CD4-positive, CD25-positive, alpha-beta regulatory T cell (primary cell): ENCODE measurements at places on chromosomes 3 and 15.

DNA sequence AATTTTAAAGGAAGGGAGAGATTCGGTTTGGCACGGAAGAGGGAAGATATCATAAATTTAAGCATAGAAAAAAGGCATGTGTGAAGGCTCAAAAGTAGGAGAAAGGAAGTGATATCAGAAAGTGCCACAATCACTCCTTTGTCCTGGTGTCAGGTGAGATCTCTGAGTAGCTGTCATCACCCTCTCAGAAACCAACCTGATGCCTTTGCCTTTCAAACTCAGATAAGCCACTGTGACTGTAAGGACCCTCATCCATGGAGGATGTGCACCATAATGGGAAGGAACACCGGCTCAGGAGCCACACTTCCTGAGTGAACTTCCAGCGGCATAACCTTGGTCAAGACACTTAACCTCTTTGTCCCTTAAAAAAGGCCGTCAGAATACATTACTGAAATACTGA lies 318.7 kb upstream of the SEMA6D start:
- no peak for DNase-seq

DNA sequence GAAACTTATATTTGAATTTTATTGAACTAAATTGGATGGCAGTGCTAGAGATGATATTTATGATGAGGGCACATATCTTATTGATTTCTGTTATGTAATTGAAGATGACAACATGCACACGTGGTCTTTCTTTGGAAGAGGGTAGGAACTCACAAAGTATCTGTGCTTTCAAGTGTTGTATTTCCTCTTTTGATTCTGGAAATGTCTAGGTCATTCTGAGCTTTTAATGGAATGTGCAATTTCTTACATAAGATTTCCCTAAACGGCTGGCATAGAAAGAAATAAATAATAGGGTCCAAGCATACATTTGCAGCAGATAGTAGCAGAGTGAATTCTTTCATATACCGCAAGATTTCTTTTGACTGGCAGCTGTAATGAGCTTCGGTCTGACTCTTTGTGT lies 10.1 kb upstream of the GPR171 start:
- no peak for DNase-seq

DNA sequence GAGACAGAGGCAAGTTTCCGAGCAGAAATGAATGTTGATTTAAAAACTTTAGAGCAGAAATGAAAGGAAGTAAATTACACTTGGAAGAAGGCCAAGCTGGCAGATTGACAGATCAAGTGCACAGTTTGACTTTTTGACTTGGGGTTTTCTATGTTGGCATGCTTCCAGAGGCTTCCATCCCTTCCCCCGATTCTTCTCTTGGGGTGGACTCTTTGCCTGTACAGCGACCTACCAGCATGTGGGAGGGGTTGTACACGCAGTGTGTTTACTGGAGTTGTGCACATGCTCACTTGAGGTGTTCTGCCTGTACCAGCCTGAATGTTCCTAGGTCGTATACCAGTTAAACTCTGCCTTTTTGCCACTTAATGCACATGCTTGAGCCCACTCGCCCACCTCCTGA lies 701.5 kb upstream of the GBE1 start:
- no peak for DNase-seq

DNA sequence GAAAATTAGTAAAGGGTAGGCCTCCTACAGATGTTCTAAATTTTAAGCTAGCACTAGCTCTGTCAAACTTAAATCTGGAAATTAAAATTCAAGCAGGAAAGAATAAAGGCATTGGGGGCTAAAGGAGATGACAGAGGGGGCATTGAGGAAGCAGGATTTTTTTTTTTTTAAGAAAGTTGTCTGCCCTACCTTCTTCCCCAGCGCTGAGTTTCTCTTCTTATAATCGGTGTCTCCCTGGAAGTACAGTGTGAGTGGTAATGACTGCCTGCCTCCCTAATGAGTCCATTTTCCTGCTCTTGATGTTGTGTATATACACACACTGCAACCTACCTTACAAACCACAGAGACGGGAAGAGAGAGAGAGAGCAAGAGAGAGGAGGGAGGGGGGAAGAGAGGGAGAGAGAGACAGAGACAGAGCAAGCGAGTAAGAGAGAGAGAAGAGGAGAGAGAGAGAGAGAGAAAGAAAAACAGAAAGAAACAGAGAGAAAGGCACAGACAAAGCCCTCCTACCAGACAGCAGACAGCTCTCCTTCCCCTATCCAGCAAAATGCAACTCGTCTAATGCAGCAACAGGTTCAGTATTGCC lies 47.0 kb downstream of the ZBTB20 start:
- DNase-seq = peak; percentile 59

DNA sequence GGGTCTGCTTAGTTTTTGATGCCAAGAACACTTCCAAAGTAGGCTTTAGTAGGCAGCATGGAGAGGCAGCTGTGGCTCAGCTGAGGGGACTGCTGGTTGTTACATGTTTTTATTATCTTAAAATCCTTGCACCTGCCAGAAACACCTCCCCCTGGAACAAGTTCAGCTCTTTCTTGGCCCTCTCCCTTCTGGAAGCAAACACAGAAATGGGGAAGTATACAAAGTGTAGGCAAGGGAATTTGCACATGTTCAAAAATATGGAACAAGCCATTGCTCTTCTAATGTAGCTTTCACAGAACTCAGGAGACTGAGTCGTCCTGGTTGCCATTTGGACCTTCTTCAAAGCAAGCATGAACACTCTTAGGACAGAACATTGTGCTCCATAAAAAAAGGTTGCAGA lies 169.1 kb upstream of the SEMA6D start:
- no peak for DNase-seq

DNA sequence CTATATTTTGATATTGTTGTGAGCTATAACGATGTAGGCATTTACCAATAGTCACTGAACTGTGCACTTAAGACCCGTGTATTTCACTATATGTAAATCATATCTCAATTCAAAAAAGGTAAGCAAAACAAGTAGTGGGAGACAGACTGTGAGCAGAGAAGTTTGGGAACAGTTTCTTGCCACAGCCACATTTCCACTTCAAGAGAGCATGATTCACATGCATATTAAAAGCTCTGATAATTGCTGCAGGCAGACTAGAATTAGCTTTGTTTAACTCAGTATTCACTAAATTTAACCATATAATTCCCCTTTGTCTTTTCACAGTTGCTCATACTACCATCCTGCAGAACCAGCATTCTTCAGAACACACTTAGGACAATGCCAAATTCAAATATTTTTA lies 168.4 kb upstream of the ZNF385D start:
- no peak for DNase-seq

GRCh38 chr15:60760646-60761504 lies 281.9 kb upstream of the ICE2 start:
- no peak for DNase-seq

- no peak for DNase-seq
Measured at GRCh38 chr3:183158113-183158512, 4.4 kb downstream of the LAMP3 start.

DNA sequence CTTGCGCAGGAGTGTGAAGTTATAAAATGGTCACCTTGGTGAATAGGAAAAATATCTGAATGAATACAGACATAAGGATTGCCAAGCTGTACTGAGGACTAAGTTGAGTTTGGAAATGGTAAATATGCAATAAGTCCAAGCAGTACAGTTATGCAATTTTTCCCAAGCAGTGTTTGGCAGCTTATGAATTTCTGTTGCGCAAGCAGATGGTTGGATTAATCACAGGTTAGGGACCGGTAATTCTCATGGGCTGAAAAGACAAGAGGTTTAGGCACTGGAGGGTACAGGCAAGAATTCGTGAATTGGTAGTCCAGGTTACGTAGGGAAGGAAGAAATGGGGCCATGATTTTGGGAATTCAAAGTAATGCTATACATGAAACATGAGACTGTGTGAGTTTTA lies 210.3 kb downstream of the RAP2B start:
- no peak for DNase-seq

- DNase-seq = no peak
Measured at GRCh38 chr3:63654211-63654610, 1.7 kb downstream of the SNTN start.

DNA sequence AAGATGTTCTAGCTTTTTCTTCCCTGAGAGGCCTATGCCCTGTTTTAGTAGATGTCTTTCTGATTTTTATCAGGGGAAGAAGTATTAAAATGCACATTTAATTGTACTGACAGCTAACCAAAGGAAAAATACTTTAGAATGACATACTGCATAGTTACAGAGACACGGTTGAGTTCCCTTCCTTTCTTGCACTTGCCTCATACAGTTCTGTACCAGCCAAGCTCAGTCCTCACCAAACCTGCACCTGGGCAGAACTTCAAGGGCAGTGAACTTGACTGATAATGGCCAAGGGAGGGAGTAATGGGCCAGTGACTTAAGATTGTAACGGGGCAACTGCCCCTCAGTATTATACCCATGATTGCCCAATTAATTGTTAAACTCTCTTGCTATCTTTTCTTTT lies 34.1 kb upstream of the RASGRP1 start:
- no peak for DNase-seq

- no peak for DNase-seq
Measured at GRCh38 chr15:98943051-98943508, 64.5 kb downstream of the PGPEP1L start.

GRCh38 chr3:43079536-43080332 lies 26.1 kb downstream of the POMGNT2 start:
- no peak for DNase-seq

GRCh38 chr15:85179700-85180099 lies 198.0 kb downstream of the PDE8A start:
- no peak for DNase-seq

- DNase-seq = no peak
Measured at GRCh38 chr15:50055332-50055731, 63.7 kb downstream of the ATP8B4 start.

DNA sequence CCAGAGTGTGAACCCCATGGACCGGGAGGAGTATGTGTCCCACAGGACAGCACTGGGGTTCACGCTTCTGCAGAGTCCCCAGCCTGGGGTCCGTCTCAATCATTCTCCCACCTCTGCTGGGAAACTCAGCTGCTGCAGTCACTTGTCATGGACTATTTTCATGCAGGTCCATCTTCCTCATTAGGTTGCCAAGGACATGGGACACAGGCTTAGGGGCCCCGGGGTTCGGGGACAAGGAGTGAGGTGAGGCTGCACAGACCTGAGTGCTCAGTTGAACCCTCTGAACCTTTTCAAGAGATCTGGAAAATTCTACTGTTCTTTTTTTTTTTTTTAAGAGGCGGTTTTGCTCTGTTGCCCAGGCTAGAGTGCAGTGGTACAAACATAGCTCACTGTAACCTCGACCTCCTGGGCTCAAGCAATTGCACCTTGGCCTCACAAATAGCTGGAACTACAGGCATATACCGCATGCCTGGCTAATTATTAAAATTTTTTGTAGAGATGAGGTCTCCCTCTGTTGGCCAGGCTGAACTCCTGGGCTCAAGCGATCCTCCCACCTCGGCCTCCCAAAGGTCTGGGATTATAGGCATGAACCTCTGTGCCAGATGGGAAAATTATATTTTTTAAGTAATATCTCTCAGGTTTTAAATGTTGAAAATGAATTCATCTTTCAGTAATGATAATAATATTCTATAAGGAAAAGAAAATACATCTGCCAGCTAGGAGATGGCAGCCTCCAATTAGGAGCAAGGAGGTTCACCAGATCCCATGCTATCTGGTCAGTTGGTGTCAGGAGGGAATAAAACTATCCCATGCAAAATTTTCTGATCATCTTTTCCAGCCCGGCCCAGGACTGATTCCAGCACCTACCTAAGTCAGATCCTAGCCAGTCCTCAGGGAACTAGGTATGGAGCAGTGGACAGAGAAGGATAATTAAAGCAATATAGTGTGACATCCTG lies 45.2 kb downstream of the RPN1 start:
- no peak for DNase-seq

DNA sequence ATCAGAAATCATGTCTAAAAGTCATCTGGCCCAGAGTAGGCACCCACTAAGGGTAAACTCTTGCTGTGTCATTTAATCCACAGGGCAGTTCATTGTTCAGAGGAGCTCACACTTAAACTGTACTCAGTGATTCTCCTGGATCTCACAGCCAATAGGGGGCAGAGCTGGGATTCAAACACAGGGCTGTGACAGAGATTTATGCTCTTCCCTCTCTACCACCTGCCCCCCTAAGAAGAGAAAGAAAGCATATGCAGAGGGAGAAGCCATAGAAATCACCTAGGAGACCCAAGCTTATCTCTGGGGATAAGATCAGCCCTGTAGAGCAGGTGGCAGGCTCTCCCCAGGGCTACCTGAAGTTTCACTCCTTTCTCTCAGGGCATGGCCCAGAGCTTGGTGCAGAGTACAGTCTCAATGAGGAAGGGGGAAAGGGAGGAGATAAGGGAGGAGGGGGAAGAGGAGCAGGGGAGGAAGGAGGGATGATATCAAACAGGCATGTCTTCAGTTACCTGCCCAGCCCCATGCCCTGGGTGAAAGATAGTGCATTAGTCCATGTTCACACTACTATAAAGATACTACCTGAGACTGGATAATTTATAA lies 51.8 kb upstream of the ADPGK start:
- DNase-seq = no peak

- no peak for DNase-seq
Measured at GRCh38 chr3:9957214-9957613, 5.0 kb upstream of the PRRT3 start.

DNA sequence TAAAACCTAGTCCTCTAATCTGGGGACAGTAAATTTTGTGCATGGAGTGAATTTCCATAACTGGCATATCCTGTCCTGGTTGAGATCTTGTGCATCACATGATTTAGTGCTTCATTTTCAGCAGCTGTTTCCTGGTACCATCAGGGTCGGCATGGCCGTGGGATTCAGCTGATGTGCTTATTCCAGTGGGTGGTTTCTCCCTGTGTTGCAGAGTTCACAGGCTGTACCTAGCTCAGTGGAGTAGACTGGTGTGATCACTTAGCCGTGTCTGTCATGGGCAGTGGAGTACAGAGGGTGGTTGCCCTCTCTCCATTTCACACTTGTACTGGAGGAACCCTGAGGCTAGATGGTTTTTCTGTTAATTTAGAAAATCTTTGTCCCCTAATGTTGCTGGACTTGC lies 228.5 kb downstream of the PTPRG start:
- no peak for DNase-seq

DNA sequence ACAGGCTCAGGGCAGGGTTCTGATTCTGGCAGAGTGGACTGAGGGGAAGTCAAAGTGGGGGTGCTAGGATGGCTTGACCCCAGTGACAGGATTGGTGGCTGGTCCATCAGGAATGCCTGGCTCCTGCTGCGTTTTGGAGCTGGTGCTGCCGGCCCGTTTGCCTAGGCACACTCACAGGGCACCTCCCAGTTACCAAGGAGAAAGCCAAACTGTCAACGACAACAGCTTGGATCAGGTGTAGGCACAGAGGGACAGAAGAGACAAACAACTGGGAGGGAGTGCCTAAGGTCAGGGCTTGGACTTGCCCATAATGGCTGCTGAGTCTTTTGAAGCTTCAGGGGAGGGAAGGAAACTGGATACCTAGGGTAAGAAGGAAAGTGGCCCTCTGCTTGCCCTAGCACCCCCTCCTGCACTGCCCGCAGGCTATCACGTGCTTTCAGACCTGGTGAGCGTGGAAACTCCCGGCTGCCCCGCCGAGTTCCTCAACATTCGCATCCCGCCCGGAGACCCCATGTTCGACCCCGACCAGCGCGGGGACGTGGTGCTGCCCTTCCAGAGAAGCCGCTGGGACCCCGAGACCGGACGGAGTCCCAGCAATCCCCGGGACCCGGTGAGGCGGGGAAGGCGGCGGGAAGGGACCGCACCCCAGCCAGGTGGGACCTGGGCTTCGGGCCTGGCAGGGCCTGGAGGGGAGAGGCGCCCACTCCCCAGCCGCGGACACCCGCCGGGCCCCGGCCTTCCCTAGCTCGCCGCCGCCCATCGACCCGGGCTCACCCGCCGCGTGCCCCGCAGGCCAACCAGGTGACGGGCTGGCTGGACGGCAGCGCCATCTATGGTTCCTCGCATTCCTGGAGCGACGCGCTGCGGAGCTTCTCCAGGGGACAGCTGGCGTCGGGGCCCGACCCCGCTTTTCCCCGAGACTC lies 5.1 kb downstream of the DUOX1 start:
- no peak for DNase-seq
